ENCODE measurements at places on chromosomes 7 and 10. TPM values are rescaled to one million over a fixed set of nuclear protein-coding genes. Genes with fewer than 3 reads are reported as not detected.

SPDYE2 gene
- total RNA-seq = not detected

GSAP gene
- total RNA-seq = 20.8 TPM

LRRD1 gene
- not detected for total RNA-seq

NXPH1 gene
- total RNA-seq = not detected

CYP2W1 gene
- total RNA-seq = not detected

KNDC1 gene
- 3.2 TPM for total RNA-seq

DPP6 gene
- total RNA-seq = 0.50 TPM

C7orf25 gene
- 8.4 TPM for total RNA-seq

PTPN20 gene
- 1.2 TPM for total RNA-seq

BTBD16 gene
- total RNA-seq = not detected

CREB5 gene
- total RNA-seq = 2.5 TPM
